ENCODE measurements at places on chromosomes 11 and 22. TPM values are rescaled to one million over a fixed set of nuclear protein-coding genes. Genes with fewer than 3 reads are reported as not detected.
A peak's percentile ranks its signal among the peaks of the same experiment; 100 is the strongest.

DNA sequence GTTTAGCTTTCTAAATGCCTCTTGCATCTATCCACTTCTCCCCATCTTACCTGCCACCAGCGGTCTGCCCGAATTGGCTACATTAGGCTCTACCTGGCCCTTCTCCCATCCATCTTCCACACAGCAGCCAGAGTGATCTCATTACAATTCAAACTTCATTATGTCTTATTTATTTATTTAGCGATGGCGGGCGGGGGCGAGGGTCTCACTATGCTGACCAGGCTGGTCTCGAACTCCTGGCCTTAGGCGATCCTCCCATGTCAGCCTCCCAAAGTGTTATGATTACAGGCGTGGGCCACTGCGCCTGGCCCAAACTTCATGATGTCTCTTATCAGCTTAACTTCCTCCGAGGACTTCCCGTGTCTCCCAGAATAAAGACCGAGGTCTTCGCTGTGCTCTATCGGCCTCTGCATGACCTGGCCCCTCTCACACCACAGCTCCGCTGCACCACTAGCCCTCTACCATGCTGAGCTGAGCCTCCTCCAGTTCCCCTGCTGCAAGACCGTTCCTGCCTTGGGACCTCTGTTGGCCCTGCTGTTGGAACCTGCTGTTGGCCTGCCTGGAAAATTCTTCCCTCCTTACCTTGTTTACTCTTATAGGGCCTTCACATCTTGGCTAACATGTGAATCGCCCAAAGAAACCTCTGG is 870 bp upstream of the CTTN start:
- DNase-seq, result peak; percentile 27

DNA sequence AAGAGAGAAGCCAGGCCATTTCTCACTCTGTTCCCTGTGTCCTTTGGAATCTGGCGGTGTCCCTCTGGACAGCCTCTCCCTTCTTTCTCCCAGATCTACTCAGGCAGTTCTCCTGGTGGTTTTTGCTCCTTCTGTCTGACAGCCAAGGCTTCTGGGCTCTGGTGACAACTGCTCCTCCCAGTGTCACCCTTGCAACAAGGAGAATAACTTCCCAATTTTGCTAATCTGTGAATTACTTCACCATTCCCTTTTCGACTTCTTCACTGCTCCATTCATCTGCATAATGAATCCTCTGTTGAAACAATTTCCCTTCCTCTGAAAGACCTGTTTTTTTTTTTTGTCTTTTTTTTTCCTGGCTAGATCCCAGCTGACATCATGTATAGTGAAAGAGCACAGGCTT is 56.3 kb upstream of the PDE3B start:
- DNase-seq, result no peak

Gene GSTT2
- total RNA-seq, result 1.1 TPM

GRCh38 chr11:111720801-111721494 is 45.2 kb downstream of the PPP2R1B start:
- no peak for DNase-seq

Gene DENND6B
- 1.9 TPM for total RNA-seq

DNA sequence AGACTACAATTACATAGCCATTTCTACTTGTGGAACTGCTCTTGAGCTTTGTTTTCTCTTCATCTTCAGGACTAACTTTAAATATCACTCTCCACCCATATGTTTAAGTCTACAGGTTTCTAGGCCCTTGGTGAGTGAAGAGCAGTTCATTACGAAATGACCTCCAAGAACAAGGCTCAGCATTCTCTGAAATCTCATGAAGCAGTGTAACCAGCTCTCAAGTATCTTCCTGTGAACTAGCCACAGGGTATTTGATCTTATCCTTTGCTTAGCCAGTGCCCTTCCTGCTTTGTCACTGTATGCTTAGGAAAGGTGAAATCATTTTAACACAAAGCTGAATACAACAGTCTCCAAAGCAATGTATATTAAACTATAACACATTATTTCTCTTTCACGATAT is 20.4 kb upstream of the LYVE1 start:
- DNase-seq, result no peak

DNA sequence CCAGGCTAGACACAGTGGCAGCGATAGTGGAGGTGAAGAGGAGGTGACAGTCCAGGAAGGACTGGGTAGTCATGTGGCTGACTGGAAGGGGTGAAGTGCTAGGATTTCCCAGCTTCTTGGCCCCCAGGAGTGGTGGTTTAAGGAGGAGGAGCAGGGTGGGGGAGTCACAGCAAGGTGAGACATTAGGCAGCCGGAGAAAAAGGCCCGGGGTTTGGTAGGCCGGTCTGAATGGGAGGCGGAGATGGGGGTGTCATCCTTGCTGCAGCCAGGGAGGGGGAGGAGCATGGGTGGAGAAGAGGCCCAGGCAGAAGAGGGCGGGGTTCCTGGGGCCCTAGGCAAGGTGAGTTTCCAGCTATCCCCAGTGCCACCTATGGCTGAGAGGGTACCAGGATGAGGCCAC is 6.1 kb downstream of the SIPA1 start:
- no peak for DNase-seq

Gene NRXN2
- not detected for total RNA-seq

Gene ST14
- under 0.01 TPM for total RNA-seq

DNA sequence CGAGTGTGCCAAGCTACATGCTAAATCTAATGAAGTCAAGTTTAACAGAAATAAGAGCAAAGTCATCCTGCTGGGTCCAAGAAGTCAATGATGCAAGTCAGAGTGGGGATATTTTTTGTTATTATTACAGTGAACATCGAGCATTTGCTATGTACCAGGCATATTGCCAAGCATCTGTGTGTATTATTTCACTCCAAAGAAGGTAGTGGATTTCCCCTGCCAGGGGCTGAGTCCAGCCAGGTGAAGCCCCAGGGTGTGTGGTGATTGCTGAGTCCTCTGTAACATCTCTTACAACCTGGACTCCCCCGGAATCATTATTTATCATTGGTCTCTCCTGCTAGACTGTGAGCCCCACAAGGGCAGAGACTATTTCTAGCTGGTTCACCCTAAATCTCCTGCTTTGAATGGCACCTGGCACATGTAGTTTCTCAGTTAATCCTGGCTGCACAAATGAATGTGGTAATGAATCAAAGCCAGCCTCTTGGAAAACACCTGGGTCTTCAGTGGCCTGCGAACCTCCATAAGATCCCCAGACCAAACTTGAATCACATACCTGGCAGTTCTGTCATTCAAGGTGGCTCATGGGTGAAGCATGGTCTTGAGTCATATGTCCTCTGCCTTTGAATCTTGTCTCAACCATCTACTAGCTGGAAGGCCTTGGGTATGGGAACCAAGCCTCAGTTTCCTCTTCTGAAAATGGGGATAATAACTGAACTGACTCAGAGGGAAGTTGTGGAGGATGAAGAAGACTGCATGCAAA is 549.2 kb downstream of the MIAT start:
- no peak for DNase-seq

Gene DERL3
- 0.76 TPM for total RNA-seq

Gene ANO5
- under 0.01 TPM for total RNA-seq

DNA sequence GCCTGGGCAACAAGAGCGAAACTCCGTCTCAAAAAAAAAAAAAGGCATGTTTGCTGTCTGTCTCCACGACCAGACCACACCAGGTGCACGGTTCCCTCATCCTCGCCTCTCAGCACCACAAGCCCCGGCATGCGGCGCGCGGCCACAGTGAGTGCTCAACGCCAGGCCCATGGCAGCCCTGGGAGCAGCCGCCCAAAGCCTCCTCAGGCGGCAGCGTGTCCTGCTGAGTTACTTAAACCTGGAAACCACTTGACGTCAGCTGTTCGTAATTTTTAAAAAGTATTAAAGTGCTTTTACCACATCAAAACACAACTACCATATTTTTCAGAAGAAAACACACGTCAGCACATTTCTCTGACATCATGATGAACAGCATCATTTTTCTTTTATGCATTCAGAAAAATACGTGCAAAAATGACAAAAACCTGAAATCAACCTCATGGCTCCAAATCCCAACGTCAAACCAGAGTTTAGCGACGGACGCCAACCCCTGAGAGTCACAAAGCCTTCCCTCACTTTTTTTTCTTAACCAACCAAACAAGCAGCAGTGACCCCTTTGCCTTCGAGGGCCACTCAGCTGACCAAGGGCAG is 2.1 kb downstream of the DEAF1 start:
- DNase-seq, result no peak

DNA sequence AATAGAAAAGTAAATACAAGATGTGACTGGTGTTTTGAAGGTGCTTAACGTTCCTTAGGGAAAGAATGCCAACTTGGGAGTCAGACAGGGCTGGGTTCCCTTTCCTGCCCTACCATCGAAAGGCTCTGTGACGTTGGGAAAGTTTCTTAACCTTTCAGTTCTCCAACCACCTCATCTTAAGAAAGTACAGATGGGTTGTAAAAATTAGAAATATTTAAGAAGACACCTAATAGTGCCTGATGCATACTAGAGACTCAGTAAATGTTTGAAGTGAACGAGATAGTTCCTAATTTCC is 1.1 kb downstream of the GTPBP1 start:
- no peak for DNase-seq

DNA sequence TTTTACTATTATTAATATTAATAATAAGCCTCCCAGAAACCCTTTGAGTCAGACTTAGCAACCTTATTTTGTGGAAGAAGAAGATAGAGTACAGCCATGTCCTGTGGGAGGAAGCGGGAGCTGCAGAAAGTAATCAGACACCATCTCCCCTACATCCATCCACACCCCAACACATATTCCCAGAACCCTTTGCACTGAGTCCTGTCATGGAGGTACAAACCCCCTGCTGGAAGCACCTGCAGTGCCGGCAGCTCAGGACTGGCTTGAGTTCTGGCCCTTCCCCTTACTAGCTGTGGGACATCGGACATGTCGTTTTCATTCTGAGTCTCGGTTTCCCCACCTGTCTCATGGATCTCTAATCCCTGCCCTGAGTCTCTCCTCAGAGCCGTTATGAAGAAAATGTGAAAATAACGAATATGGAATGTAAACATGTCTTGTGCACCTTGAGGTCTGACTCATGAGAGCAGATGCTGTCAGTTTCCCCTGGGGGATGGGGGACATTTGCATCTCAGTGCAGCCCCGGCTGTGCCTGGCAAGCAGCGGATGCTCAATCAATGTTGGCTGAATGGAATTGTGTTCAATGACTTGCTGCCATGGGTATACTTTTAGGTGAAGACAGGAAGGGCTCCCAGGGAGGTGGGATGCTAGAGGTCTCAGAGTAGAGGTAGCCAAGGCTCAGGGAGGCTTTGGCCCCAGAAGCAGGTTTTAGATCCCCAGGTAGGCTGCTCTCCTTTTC is 45.4 kb downstream of the TP53I11 start:
- no peak for DNase-seq

Gene JAML
- under 0.01 TPM for total RNA-seq

Data from dermis microvascular lymphatic vessel endothelial cell (primary cell).